Stimulated activated CD8-positive, alpha-beta memory T cell treated with anti-CD3 and anti-CD28 coated beads, Interleukin-4, amount 100 ng/mL, for 1 hour (primary cell): ENCODE measurements at places on chromosomes 11 and 22.

GRCh38 chr11:118679483-118679882 lies at the start of gene TREH:
Gene TREH, minus strand, starts transcription at chr11:118679650. Its CDS starts 23 bp downstream, at chr11:118679627.
- no peak for DNase-seq

GRCh38 chr11:46119352-46120216 lies 1.7 kb downstream of the PHF21A start:
- no peak for DNase-seq

DNA sequence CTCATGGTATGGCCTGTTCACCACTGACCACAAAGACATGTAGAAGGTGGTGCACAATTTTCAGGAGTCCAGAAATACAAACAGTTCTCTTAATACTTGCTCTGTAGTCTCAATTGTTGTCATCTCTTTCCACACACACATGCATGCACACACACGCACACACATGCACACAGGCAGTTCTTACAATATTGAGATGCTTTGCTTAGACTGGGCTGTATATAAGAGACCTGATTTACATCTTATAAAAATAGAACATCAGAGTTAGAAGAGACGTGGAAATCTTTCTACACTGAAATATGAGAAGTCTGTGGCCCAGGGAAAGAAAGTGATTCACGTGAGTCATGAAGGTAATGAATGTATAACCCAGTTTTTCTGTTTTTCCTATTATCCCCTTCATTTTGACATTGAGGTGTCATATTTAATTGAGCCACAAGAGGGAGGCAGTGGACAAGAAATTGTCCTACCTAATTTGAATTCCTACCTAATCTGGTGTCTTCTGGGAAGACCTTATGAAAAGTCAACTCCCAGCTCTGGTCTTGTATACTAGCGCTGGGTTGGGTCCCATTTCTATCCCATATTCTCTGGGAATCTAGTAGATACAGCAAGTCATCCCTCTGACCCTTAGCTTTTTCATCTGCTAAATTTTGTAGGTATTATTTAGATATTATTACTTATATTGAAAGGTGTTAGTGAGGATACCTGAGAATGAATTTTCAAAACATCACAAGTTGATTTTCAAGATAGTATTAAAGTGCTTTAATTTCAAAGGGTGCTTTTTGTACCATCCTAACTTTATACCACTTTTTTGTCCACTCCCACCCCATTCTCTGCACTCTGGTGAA lies 14.9 kb upstream of the MS4A4A start:
- DNase-seq: no peak

- DNase-seq: no peak
These were observed 66.0 kb upstream of the KIRREL3 start for GRCh38 chr11:127066401-127067090.

DNA sequence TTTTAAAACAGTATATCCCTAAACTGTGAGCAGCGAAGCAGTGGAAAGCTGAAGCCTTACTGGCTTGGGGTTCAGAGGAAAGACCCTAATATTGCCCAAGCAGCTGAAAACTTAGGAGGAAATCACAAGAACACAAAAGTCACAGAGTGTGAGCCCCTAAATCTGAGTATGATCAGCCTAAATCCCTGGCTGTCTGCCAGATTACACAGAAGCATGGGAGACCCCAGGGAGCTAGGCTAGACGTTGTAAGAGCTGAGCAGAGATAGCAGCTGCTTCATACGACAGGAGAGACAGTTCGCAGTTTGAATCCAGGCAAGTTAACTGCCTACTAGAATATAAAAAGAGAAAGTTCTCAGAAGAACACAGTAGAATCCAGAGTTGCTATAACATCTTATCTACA lies 81.2 kb downstream of the PACS1 start:
- no peak for DNase-seq

DNA sequence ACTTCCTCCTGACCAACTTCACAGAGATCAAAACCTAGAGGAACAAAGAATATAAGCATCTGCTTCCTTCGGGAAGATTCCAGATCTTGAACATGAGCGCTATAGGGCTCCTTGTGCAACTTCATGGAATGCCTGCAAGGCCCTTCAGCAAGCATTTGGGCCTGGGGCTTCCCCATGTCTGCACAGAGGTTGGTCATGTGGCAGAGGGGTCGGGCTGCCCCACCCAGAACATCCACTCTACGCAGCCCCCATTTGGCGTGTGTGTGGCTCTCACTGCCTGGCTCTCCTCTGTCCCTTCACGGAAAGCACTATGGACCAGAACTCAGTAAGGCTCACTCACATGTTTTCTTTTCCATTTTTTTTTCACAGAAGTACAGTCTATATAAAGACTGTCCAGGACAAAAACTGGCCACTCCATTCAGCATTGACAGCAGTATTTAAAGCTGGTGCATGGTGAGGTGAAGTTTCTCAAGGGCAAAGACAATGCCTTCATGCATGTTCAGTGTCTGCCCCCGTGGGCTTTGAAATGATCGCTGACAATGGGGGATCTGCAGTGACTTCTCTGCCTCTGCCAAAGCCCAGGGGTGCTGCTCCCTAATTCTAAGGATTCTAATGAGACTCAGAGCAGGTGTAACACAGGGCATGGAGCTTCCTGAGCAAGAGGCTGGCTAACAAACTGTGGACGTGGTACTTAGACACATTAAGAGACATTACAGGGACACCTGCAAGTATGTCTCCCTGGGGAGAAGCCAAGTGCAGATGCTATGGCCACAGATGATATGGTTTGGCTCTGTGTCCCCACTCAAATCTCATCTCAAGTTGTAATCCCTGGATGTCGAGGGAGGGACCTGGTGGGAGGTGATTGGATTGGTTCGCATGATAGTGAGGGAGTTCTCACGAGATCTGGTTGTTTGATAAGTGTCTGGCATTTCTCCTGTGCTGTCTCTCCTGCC lies 66.5 kb upstream of the PITPNB start:
- DNase-seq: no peak
